ENCODE measurements at places on chromosomes 4 and X.

GRCh38 chrX:43734444-43734843 lies 78.3 kb downstream of the MAOA start:
- no peak for DNase-seq

- DNase-seq: no peak
Observed at GRCh38 chr4:142351958-142352357, 494.1 kb downstream of the INPP4B start.

DNA sequence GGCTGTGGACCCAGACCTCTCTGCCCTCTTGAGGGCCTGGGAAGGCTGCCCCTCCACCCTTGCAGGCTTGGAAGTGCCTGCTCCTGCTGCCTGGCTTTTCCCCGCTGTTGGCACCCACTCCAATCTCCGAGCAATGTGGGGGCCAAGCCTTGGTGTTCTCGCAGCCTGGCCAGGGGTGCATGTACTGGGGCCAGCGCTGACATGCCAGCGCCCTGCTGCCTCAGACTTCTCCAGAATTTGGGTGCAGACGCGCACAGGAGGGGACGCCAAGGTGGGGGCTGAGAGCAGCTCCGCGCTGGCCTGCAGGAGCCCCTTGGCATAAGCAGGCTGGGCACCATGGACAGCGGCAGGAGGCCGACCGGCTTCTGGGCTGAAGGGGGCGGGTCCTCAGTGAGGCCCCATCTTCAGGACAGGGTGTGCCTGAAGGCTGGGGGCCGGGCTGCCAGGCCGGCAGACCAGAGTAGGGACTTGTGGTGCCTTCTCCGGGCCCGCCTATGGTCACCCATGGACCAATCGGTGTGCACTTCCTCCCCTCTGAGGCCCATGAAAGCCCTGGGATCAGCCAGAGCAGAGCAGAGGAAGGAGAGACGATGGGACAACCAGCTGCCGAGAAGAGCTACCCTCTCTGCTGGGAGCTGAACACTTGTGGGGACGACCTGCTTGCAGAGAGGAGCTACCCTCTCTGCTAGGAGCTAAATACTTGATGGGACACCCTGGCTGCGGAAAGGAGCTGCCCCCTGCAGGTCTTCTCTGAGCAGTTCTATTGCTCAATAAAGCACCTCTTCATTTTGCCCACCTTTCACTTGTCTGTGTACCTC lies 118.3 kb downstream of the DNAAF6 start:
- no peak for DNase-seq

DNA sequence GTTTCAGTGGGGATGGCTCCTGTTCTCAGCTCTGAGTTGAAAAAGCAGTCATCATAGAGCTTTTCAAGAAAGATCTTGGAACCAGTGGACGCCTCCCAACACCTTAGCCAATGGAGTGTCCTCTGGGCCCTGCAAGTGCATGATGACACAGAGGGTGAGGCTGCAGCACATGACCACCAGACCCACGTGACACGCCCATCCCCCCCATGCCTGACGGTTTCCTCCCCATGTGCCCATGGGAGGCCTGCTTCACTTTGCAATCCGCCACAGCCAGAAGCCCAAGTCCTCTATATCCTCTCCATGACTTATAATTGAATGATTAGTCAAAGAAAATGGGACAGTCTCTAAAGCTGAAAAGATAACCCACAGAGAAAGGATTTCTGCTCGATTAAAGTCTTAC lies 187.0 kb downstream of the AFAP1 start:
- no peak for DNase-seq

DNA sequence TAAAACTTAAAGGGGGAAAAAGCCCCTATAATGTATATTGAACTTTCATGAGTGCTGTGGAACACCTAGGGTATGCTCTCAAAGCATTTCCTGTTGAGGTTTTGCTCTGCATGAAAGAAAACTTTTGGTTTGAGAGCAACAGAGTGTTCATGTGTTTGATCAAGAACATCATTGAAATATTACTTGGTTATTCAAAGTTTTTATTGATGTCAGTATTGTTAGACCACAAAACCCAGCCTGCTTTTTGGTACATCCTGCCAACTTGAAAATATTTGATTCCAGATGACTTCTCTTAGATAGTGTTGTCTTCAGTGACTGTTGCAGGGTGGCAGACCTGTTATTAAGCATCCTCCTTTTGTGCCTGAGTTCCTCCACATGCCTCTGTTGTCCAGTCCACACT lies 68.0 kb downstream of the N4BP2 start:
- DNase-seq: no peak

GRCh38 chr4:144782345-144782744 lies 136.4 kb downstream of the HHIP start:
- DNase-seq: no peak

DNA sequence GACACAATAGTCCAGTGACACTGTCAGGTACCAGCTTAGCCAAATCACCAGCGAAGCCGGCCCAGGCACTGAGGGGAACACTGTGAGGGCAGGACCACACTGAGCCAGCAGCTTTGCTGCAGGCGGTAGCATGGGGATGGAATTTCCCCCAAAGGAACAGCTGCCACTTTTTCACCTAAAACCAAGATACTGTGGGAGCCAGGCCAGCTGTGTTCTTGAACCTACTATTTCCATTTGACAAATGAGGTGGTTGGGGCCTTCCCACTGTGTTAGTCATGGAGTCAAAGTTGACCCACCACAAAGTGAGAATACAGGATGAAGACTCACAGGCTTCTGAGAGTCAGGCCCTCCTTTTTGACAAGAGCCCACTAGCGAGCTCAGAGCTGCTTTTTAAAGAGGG lies 70.7 kb upstream of the SH3RF1 start:
- no peak for DNase-seq

GRCh38 chrX:78092296-78092695 lies 11.8 kb upstream of the PGK1 start:
- no peak for DNase-seq

- no peak for DNase-seq
Observed at GRCh38 chrX:123975180-123975579, 13.7 kb downstream of the STAG2 start.

- no peak for DNase-seq
Observed at GRCh38 chr4:143514497-143514896, 995 bp downstream of the SMARCA5 start.

- DNase-seq: no peak
Observed at GRCh38 chrX:1883772-1884171, 268.9 kb downstream of the ASMT start.

Measured in NCI-H2107 (cell line).